ENCODE measurements at places on chromosomes 12 and 14.

- no peak for DNase-seq
Measured at GRCh38 chr14:52327374-52328226, 13.5 kb downstream of the PTGER2 start.

- no peak for DNase-seq
Measured at GRCh38 chr12:126093908-126094307, 1028.7 kb downstream of the AACS start.

DNA sequence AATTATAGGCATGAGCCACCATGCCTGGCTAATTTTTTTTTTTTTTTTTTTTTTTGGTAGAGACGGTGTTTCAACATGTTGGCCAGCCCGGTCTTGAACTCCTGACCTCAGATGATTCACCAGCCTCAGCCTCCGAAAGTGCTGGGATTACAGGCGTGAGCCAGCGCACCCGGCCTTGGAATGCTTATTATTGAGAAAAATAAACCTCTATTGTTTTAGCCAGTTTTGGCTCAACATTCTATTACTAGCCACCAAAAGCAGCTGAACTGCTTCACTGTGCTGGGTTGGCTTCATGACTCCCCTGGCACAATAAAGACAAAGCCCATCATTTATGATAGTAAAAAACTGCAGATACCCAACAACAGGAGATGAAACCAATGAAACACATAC is 93.5 kb upstream of the CEP83 start:
- no peak for DNase-seq

DNA sequence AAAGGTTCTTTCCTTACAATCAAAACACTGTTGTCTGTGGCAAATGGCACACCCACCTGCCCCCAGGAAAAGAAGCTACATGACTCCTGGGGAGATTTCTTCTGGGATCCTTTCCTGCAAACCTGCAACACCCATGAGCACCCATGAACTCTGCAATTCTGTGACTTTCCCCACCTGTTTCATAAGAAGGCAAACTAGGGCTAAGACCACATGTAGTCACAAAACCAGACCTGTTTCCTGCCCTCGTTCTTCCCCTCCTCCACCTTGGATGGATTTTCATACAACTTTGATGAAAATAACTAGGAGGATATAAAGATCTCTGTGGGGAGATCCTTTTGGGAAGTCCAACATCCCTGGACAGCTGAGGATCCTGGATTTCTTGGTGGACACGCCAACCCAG is 1084.7 kb downstream of the BCL11B start:
- no peak for DNase-seq

DNA sequence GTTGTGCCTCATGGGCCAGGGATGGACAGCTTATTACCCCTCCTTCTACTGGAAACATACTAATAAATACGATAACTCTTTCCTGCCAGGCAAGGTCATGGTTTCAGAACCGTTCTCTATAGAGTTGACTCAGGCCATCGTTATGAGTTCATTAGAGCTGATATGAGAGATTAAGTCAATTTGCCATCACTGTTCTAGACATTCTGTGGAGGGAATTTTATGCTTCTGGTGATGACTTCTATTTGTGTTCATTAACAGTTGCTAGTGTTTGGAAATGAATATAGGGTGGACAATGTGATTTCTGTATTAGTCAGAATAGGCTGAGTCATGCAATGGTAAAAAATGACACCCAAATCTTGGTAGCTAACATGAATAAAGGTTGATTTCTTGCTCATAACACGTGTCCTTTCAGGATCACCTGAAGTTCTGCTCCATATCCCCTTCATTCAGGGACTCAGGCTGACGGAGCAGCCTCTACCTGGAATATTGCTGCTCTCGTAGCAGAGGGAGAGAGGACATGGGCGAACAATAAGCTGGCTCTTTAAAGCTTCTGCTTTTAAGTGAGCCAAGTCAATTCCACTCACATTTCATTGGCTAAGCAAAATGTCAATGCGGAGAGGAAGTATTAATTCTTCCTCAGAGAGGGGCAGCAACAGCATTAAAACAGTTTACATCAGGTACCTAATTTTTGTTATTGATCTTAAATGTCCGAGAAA is 18.5 kb upstream of the TBPL2 start:
- DNase-seq, result no peak

GRCh38 chr12:15092826-15093225 is 120.0 kb downstream of the PDE6H start:
- DNase-seq, result no peak

DNA sequence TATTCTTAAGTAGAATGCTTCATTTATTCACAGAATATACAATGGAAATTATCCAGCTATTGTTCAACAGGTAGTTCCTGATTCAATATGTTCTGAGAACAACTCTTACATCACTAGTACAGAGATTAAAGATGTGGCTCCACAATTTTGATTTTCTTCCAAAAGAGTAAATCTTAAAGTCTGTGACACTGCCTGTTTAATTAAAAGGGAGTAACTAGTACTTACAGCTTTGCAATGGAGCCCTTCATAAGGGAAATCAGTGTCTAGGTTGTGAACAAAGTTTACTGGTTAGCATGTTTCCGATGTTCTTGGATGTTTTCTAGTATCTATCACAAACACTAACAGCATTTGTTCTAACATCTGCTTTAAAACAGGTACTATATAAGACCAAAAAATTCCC is 30.8 kb downstream of the MIA2 start:
- no peak for DNase-seq

DNA sequence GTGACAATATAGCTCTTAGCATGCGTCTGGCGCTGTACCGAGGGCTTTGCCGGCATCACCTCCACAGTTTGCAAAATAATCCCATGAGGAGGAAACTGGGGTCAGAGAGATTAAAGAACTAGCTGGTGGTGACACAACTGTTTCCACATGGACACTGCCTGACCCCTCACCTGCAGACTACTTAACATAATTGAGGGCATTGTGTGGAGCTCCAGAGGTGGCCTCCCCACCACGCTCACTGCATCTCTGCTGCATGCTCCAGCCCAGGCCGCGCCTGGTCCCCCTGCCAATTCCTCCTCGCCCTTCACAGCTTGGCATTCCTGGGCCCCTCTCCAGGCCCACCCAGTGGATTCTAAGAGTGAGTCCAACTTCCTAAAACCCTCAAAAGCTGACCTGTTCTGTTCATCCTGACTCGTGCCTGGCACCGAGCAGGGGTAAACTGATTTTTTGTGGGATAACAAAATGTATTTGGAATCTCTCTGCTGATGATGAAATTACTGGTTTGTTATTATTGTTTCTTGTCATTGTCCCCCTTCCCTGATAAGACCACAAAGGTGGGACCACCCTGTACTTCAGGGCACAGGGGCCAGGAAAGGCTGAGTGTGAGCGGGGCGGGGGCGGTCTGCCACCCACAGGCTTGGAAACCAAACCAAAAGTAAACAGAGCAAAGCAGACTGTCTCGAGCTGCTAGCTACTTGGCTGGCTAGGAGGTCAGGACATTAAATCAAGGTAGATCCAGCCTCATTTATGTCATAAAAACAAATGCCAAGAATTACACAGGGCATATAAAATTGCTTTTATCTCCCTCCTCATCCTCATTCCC is 40.6 kb downstream of the CHGA start:
- DNase-seq, result no peak

DNA sequence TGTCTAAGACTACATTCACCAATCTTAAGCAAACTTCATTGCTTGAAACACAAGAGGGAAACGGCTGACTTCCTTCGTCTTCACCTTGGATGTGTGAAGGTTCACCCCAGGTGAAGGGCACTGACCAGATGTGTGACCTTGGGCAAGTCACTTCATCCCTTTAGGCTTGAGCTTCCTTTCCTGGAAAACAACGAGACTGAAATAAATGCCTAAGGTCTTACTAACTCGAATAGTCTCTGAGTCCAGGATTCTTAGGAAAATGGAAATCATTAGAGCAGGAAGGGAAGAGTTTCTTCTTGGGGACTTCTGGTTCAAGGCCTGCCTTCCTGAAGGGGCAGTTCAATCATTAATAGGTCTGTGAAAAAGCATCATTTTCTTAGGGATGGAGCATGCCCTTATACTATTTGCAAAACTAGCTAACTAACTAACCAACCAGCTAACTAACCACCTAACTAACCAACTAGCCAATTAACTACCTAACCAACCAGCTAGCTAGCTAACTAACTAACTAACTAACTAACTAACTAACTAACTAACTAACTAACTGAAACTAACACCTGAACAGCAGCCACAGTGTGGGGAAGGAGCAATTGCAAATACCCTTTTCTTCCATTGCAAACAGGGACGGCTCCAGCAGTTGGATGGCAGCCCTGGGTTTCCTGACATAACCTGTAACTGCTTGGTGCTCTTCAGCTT is 31.5 kb upstream of the EMP1 start:
- no peak for DNase-seq

- no peak for DNase-seq
Measured at GRCh38 chr14:52080808-52081755, 12.2 kb upstream of the NID2 start.

- DNase-seq, result no peak
Measured at GRCh38 chr12:79597910-79598309, 92.9 kb downstream of the PAWR start.

DNA sequence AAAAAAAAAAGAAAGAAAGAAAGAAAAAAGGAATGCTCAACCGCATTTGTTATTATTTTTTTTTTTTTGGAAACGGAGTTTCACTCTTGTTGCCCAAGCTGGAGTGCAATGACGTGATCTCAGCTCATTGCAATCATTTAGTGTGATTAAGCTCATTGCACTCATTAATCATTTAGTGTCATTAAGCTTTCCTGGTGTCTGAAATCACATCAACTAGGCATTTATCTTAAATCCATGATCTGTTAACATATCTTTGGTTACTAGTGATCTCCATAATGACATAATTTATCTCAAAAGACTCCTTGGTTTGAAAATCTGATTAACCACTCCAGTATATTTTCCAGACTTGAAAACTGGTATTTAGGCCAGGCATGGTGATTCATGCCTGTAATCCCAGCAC is 26.3 kb downstream of the ETFBKMT start:
- DNase-seq, result no peak

DNA sequence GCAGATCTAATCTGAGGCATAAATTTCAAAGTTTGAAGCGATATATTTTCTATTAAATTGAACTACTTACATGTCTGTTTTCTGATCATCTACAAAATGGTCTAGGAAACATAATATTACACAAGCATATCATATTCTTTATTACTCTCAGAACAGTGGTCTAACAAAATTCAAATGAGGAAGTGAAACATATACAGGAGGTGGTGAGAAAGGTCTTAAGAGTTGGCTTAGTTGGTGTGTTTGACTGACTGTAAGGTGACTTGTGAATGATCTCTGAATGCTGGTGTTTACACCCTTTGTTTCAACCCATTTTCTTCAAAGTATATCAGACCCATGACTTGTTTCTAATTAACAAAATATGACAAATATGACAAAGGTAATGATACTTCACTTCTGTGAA is 1156.8 kb downstream of the SLC16A7 start:
- DNase-seq, result no peak

GRCh38 chr14:42802346-42802745 is 1195.7 kb downstream of the LRFN5 start:
- no peak for DNase-seq

DNA sequence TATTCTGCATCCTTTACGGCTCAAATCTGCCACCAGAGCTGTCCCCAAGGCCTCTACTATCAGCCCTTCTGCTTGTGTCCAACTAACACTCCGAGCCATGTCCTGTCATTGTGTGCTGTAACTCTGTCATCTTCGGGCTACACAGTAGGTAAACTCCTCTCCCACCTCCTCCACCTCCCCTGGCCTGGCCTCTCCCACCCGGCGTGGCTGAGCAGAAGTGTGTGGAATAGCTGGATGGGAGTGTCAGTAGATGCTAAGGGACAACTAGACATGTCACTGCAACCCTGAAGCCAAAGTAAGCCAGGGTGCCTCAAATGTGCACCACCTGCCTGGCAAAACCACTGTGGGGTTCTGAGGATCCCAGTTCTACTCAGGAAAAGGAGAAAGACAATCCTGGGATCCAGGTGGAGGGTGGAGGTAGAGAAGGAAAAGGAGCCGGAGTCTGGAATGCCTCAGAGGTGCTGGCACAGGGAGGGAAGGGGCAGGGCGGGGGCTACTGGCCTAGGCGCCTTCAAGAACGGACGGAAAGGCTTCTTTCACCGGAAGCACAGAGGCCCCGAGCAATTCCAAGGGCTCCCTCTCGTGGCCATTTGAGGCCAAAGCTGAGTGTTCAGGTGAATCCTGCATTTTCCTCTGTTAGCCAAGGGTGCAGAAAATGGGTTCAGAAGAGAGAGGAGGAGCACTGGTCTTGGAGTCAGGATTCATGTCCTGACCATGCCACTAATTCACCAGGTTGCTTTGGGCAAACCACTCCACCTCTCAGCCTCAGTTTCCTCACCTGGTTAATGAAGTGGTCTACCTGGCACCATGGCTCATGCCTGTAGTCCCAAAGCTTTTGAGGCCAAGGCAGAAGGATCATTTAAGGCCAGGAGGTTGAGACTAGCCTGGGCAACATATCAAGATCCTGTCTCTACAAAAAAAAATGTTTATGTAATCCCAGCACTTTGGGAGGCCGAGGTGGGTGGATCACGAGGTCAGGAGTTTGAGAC is 20.5 kb upstream of the FAM181A start:
- DNase-seq, result no peak

DNA sequence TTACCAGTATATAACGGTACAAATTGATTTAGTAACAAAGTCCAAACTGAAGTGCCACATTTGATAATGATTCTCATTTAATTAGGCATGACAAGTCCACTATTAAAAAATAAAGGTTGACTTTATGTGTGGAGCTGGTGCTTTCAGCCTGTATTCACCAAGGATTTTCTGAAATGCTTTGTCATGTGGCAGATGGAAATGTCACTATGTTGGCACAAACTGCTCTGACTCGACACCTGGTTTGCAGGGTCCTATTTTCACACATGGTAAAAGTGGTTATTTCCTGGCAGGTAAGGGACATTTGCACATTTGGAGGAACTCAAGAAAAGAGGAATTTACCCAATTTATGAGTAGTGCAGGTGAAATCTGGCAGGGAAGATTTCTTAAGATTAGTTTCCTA is 572.6 kb upstream of the MDGA2 start:
- DNase-seq, result no peak

DNA sequence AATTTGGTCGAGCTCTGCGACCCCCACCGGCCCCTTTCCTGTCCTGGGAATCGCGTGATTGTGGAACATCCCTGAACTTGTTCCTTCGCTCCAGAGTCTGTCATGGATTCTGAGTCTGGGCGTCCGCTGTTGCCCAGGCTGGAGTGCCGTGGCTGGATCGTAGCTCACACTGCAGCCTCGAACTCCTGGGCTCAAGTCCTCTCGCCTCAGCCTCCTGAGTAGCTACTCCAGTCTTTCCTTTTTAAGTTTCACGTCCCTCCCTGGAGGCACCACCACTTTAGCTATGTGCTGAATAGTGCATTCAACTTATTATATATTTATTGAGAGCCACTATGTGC is 698 bp downstream of the ACOT6 start:
- DNase-seq, result no peak

DNA sequence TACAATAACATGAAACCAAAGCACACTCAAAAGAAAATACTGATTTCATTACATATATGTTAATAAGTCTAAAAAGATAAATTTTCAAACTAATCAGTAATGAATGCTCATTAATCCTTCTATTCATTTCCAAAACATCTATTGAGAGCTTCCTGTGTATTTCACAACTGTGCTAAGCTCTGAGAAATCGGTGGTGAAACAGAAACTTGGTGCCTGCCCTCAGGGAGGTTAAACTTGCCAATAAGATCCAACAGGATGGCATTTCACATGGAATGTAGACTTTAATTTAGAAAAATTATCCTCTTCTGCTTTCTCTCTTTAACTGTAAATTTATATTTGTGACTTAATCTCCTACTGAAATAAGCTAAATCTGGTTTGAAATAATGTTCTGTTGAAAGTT is 70.9 kb upstream of the SLC38A4 start:
- DNase-seq, result no peak

Measured in cerebellar nuclear complex (tissue), 1 donor.